ENCODE measurements at places on chromosomes 12 and 14. TPM values are rescaled to one million over a fixed set of nuclear protein-coding genes. Genes with fewer than 3 reads are reported as not detected.

Gene CCDC177
- total RNA-seq, result not detected

Gene MANSC4
- 0.32 TPM for total RNA-seq

Gene CLEC9A
- total RNA-seq, result not detected

Gene TMEM179
- total RNA-seq, result not detected

Gene OR4M1
- total RNA-seq, result not detected

Gene SLC38A4
- total RNA-seq, result not detected

Gene ACOT6
- 0.30 TPM for total RNA-seq

Gene KRT74
- not detected for total RNA-seq

Gene DACT1
- 0.46 TPM for total RNA-seq

Gene ACOT4
- 0.61 TPM for total RNA-seq

Gene OTUB2
- 0.97 TPM for total RNA-seq

Gene NOS1
- not detected for total RNA-seq

Gene KIF5A
- under 0.01 TPM for total RNA-seq

Gene EML5
- 0.15 TPM for total RNA-seq

Gene CLEC14A
- total RNA-seq, result 540 TPM

Gene GPR84
- total RNA-seq, result not detected

Gene AQP6
- total RNA-seq, result under 0.01 TPM

Gene NELL2
- total RNA-seq, result under 0.01 TPM

Gene SLC41A2
- total RNA-seq, result 12.0 TPM

Gene P3H3
- 81.9 TPM for total RNA-seq

Gene KERA
- not detected for total RNA-seq

Gene SLC6A12
- total RNA-seq, result not detected

Gene MIP
- total RNA-seq, result not detected

Gene SOX5
- 0.30 TPM for total RNA-seq

Gene LRRC43
- total RNA-seq, result 1.2 TPM

Gene ISM2
- total RNA-seq, result under 0.01 TPM

Gene RERGL
- total RNA-seq, result not detected

Gene CLEC1B
- total RNA-seq, result not detected

Gene CCDC88C
- total RNA-seq, result 10.1 TPM

Gene NXPH4
- total RNA-seq, result not detected

Gene KCNJ8
- total RNA-seq, result 0.15 TPM

Gene USP44
- 3.0 TPM for total RNA-seq

Gene PMCH
- 0.61 TPM for total RNA-seq

Gene PRR4
- total RNA-seq, result not detected

Gene SLC5A8
- total RNA-seq, result not detected

Gene NDUFB1
- 130 TPM for total RNA-seq

Gene HELB
- 1.6 TPM for total RNA-seq

Gene GSC
- not detected for total RNA-seq

Gene KRT85
- not detected for total RNA-seq

Gene DHRS2
- not detected for total RNA-seq
